D721Med (cell line): ENCODE measurements at places on chromosomes 5 and 9.

GRCh38 chr9:105146677-105147076 lies 97.8 kb upstream of the SLC44A1 start:
- DNase-seq = no peak

DNA sequence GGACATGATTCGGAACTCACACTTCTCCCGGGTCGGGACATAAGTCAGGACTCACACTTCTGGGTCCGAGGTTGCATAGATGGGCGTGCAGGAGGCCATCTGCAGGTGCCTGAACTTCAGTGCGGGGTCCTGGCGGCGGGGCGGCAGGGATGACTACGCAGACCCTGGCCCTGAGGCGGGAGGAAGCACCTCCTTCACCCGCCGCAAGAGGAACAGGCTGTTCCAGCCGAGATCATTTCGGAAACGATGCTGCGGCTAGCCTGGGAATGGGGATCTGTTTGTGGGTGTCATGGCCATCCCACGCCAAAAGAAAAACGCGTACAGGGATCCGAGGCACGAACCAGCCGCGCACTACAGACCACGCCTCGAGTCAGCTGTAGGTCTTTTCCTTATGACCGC lies 196.6 kb downstream of the TTLL11 start:
- DNase-seq = no peak

- no peak for DNase-seq
Observed at GRCh38 chr5:172837640-172838039, 3.6 kb downstream of the ERGIC1 start.

- DNase-seq = no peak
Observed at GRCh38 chr5:1111241-1111726, 579 bp downstream of the SLC12A7 start.

DNA sequence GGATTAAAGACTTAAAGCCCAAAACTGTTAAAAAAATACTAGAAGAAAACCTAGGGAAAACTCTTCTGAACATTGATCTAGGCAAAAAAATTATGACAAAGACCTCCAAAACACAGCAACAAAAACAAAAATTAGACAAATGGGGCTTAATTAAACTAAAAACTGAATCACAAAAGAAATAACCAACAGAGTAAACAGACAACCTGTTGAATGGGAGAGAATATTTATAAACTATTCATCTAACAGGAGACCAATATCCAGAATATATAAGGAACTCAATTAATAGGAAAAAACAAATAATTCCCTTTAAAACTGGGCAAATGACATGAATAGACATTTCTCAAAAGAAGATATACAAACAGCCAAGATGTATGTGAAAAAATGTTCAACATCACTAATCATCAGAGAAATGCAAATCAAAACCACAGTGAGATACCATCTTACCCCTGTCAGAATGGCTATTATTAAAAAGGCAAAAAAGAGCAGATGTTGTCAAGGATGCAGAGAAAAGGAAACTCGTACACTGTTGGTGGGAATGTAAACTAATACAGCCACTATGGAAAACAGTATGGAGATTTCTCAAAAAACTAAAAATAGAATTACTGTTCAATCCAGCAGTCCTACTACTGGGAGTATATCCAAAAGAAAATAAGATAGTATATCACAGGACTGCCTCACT lies 50.2 kb upstream of the TLX3 start:
- DNase-seq = no peak

DNA sequence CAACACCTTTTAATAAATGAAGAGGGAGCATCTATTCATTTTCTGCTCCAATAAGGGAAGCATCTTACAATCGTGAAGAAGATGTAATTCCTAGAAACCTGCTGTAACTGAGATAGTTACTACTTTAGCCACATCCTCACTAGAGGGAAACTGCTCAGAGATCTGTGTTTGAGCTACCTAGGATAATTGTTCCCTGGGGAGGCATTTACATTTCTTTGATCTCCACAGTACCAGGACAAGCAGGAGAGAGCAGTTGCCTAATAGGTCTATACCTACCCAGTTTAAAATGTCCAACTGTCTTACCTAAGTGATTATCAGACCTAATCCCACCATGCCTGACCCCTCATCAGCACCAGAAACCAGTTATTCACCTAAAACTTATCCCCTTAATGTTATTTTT lies 196.9 kb downstream of the TUSC1 start:
- no peak for DNase-seq

DNA sequence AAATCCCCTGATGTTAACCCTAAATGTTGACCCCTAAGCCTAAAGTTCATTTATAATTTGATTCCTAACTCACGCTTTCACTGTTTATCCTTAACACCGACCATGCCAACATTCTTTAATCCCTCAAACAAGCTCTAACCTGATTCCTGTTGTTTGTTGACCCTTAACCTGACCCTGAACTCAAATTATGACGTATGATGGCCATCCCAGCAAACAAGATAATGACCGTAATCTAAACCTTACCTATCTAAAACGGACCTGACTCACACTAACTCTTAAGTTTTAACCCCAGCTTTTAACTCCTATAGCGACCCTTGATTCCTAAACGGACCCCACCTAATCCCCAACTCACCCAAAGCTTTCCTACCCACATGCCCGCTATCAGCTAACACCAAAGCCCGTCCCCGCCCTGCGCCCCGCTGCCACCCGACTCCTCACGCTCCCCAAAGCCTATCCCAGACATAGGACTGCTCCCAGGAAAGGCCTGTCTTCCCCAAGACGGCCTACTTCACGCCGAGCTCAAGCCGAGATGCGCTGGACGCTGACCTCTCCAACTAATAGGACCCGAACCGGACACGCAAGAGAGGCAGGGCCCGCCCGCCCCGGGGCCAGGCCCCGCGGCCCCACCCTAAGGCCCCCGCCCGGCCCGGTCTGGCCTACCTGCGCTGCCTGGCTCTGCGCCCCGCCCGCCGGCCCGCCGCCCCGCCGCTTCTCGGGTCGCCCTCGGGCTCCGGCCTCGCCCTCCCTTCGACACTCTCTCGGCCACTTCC lies 395 bp downstream of the TLN1 start:
- no peak for DNase-seq

DNA sequence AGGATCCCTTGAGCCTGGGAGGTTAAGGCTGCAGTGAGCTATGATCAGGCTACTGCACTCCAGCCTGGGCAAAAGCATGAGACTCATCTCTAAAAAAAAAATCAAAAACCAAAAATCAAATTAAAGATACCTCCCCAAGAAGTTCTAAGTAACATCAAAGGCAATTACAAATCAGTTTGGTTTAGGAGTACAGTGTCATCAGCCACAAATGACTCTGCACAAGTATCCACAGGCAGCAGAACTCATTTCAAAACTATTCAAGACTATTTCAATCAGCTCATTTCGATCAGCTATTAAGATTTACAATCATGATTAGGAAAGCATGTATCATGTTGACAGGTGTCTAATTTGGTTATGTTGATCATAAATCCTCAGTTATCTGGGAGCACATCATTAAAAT lies 19.1 kb downstream of the TRMO start:
- no peak for DNase-seq
